ENCODE measurements at places on chromosomes 7 and 10.
A peak's percentile ranks its signal among the peaks of the same experiment; 100 is the strongest.

- DNase-seq = no peak
Observed at GRCh38 chr7:108794466-108794865, 224.8 kb downstream of the DNAJB9 start.

DNA sequence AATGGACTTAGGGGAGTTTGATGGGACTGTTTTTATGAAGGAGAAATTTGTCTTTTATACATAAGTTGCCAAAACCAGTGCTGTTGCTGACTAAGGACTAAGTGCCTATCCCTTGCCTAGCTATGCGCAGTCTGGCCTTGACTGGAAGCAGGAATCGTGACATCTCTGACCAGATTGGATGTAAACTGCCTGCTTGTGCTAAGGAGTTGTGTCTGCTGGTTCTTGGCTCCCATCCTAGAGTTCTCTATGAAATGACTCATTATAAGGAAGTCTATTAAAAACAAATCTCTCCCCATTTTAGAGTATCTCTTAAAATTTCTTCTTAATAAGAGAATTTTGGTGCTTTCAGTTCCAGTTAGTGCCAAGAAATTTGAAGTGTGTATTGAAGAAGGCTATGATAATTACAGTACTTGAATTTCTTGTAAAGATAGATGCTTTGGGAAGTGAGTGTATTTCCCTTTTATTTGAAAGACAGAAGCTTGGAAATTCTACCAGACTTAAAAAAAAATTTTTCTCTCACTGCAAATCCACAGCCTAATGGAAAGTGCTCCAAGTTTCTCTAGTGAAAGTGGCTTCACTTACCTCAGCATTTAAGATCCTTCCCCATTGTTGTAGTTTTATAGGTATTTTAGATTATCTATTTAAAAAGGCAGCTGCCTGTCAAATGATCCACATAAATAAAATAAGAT, 77.6 kb downstream of the BICC1 start:
- no peak for DNase-seq

- DNase-seq = no peak
Observed at GRCh38 chr10:55449981-55450380, 649.0 kb upstream of the PCDH15 start.

GRCh38 chr10:43069211-43069515, 7.7 kb upstream of the RET start:
- no peak for DNase-seq

GRCh38 chr7:55534262-55534915, 37.9 kb downstream of the VOPP1 start:
- peak; percentile 58 for DNase-seq

GRCh38 chr7:98621573-98622482, 4.7 kb downstream of the NPTX2 start:
- no peak for DNase-seq

Measured in stimulated activated CD8-positive, alpha-beta memory T cell treated with anti-CD3 and anti-CD28 coated beads, Interleukin-7, amount 100 ng/mL, for 48 hours (primary cell).